H54 (cell line): ENCODE measurements at places on chromosomes 6 and 20.
A peak's percentile ranks its signal among the peaks of the same experiment; 100 is the strongest.

DNA sequence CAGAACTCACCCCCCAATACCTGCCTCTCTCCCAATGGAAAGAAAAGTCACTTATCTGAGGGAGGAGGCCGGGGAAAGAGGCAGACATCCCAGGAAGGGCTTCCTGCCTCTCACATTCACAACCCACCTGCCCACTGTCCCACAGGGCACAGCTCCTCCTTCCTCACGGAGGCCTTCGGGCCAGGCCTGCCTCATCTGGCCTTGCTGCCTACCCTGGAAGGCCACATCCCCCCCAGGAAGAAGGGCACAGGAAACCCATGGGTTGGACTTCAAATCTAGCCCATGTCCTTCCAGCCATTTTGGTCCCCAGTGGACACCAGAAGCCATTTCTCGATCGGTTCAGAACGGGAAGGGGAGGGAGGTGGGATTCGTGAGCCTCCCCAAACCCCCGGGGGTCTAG is 162.0 kb downstream of the PREX1 start:
- no peak for DNase-seq

DNA sequence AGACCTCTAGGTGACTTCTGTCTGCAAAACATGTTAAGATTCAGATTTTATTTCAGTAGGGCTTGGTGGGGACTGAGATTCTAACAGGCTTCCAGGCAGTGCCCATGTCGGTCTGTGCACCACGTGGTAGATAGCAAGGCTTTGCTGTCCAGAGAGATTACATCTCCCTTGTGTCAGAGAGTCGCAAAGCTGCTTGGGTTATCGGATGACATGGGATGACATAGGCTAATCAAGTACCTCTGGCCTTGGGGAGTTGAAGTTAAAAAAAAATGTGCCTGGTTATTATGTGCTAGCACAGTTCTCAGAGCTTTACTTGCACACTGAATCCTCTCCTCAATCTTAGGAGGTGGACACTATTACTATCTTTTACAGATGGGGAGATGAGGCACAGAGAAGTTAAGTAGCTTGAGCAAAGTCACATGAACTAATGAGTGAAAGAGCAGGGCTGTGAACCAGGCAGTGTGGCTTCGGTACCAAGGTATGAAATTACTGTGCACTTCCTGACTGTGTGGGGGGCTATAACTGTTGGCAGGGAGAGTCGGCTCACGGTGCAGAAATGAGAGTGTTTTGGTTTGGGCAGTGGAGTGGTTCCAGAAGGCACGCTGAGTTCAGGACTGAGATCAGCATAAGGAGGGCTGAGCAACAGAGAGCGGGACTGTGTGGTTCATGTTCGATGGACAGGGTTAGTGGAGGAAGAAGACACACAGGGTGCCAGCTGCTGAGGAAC is 41.1 kb downstream of the FARS2 start:
- DNase-seq, result no peak

GRCh38 chr6:20169119-20169557 is 43.1 kb downstream of the MBOAT1 start:
- DNase-seq, result no peak

GRCh38 chr20:45336530-45337366 is 11.5 kb downstream of the SDC4 start:
- peak; percentile 83 for DNase-seq

- no peak for DNase-seq
Observed at GRCh38 chr20:24648919-24649318, 179.5 kb downstream of the SYNDIG1 start.

GRCh38 chr20:57801581-57801980 is 91.8 kb upstream of the PMEPA1 start:
- DNase-seq, result no peak

GRCh38 chr20:4507288-4507719 is 214.4 kb upstream of the PRND start:
- no peak for DNase-seq

DNA sequence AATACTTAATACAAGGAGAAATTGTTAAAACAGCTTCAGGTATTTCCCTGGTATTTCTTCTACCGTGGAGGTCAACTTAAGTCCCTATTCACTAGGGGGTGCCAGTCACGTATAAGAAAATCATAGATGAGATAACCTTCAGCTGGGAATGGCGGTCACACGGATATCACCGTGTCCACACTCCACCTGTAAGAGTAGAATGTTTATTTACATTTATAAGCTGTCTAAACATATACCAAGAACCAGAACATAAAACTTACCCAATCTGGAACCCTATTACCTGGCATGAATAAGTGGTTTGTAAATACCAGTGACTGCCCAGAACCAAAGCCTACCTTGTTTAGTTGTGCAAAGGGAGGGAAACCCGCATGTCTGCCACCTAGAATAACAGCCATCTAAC is 1.9 kb upstream of the ELOVL4 start:
- DNase-seq, result no peak

- DNase-seq, result no peak
Observed at GRCh38 chr6:62357835-62358234, 71.8 kb upstream of the KHDRBS2 start.

DNA sequence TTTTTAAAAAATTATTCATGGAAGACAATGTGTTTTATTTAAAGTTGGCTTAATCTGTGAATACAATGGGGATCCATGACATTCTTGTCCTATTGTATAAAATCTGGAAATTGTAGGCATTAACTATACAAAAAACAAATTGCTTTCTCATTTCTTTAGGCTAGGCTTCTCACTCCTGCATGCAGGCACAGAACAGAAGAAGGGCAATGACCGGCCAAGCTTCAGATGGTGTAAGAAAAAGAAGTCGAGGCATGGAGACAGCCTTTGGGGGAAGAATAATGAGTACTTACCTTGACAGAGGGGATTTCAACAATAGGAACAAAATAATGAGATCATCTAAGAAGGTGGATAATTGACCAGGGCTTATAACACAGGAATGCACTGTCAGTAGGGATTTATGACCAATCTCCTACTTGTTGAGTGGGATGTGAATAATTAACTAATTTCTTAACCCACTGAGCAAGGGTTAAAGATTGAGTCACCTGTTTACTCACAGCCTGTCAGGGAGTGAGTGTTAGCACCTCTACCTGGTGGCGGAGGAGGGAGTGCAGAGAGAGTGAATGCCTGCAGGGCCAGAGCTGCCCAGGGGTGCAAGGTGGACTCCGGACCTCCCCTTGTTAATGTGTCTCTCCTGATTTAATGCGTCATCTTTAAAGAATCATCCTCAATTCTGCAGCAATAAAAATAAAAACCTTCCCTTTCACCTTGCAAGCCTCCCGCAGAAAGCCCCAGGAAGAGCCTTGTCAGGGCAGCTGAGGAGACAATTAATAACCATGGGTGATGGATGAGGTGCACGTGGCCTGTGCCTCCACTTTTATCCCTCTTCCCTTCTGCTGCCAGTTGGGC is 3.9 kb downstream of the SLC22A2 start:
- DNase-seq, result no peak

DNA sequence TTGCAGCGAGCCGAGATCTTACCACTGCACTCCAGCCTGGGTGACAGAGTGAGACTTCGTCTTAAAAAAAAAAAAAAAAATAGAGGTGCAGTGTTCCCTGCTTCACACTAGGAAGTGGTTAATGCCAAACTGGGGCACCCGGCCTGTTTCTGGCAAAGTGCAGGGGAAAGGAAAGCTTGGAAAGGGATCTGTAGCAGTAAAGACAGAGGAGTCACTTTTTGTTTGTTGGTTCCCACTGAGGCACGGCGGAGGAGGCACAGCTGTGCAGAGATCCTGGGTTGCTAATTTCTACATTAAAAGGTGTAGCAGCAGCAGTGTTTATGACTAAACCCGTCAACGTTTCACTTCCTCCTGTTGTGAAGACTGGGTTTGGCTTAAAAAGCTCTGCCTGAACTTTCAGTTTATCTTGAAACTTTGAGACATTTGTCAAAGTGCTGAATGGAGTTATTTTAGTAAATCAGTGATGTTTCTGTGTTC is 125.6 kb downstream of the CARMIL1 start:
- DNase-seq, result no peak

DNA sequence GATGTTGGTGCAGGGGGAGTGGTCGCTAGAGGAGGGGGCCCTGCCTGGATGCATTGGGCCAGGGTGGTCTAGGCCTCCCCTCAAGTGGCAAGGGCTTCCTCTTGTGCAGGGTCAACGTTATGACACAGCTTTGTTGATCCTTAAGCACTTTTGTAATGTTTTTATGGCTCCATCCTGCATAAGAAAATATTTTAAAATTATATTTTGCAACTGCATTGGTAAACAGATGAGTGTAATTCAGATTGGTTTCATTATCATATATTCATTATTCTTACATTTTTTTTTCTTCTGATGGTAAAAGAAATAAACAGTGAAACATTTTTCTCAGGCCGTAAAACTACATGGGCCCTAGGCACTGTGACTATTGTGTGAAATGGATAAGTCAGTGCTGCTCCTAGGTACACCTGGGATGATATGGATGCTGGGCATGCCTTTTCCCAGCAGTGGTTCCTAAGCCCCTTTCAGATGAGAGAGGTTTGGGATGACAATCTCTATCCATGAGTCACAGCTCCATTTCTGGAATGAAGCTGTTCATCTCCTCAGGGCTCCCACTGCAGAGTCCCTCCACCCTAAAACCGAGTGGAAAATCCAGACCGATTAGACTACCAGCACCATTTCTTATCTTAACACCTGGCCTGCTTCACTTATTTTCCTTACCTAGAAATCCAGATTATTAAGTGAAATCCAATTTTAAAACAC is 5.8 kb upstream of the SIM1 start:
- no peak for DNase-seq

- no peak for DNase-seq
Observed at GRCh38 chr6:162292915-162293314, 434.7 kb downstream of the PRKN start.

DNA sequence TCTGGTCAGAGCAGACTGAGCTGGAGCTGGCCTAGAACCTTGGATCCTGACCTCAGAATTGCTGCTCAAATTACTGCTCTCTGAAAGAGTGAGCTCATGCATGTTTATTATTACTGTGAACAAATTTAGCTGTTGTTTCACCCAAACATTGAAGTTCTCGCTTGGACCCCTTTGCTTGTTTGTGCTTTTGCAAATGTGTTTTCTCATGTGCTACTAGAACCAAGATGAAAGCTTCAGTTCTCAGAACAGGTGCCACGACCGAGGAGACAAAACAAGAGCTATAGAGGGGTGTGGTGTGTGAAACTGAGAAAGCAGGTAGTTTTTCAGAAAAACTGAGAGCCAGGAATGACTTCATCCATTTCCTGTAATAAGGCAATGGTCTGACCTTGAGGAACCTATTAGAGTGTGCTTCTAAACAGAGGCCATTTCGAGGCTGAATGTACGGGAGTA is 50.0 kb upstream of the ESR1 start:
- DNase-seq, result no peak

- no peak for DNase-seq
Observed at GRCh38 chr6:14095437-14095836, 22.1 kb upstream of the CD83 start.

DNA sequence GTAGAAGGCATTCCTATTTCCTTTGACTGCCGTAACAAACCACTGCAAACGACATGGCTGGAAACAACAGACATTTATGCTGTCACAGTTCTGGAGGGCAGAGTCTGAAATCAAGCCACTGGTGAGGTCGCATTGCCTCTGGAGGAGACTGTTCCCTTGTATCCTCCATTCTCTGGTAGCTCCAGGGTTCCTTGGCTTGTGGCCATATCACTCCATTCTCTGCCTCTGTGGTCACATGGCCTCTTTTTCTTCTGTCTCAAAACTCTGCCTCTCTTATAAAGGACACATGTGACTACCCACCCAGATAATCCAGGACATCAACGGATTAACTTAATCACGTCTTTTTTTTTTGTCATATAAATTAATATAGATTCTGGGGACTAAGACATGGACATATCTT is 84.4 kb downstream of the LYRM2 start:
- DNase-seq, result no peak
